ENCODE measurements at places on chromosomes 6 and 20. TPM values are rescaled to one million over a fixed set of nuclear protein-coding genes. Genes with fewer than 3 reads are reported as not detected.

TINAG gene
- total RNA-seq = not detected

HLA-DQA1 gene
- not detected for total RNA-seq

PDE10A gene
- 11.5 TPM for total RNA-seq

SNAI1 gene
- 26.4 TPM for total RNA-seq

GGTLC1 gene
- not detected for total RNA-seq

- peak overlapping the region; percentile 83 for H3K4me3 ChIP-seq
- peaks cover 42% of the 10 kb centered on the region for H3K36me3 ChIP-seq
Observed at GRCh38 chr6:33439956-33440648, 14.3 kb upstream of the ZBTB9 start.

DNA sequence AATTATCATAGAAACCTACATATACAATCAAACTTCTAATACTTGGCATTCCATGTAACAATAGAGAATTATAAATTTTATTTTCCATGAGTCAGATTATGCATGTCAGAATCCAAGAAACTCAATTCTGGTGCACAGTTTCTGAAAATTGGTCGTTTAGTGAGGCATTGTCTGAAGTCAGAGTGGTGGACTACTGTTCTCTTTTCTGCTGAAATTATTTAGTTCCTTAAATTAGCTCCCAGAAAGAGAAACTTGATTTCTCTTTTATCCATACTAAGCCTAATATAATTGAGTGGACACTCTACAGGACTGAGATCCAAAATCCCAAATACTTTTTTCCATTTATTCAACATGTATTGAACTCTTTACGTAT, 265.5 kb downstream of the ALDH8A1 start:
- H3K36me3 ChIP-seq = no peaks in the 10 kb centered on the region
- no peak for DNase-seq
- no peak overlapping the region for H3K27ac ChIP-seq
- H3K4me3 ChIP-seq = no peak overlapping the region
- H3K4me1 ChIP-seq = no peaks in the 10 kb centered on the region

DNA sequence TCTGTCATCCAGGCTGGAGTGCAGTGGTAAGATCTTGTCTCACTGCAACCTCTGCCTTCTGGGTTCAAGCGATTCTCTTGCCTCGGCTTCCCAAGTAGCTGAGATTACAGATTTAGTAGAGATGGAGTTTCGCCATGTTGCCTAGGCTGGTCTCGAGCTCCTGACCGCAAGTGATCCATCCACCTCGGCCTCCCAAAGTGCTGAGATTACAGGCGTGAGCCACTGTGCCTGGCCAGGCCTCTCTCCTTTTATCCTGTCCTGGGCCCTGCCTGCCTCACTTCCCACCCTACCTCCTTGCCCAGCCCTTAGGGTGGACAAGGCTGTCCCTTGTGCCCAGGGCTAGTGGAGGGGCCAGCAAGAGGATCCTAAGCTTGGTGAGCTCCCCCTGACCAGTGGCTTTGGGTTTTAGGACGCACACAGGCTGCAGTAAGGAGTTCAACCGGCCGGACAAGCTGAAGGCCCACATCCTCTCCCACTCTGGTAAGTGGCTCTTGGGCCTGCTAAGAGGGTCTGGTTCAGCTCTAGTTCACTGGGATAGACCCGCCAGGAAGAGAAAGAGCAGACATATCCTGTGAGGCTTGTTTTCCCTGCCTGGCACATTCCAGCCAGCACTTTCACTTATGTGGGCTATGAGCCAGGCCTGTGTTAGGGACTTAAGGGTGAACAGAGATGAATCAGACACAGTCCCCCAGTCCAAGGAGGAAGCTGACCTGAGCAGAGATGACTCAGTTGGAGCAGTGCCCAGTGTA, 21.9 kb upstream of the CHMP4B start:
- H3K4me1 ChIP-seq = peaks cover 39% of the 10 kb centered on the region
- no peak overlapping the region for H3K4me3 ChIP-seq
- peaks cover 5% of the 10 kb centered on the region for H3K36me3 ChIP-seq
- DNase-seq = peak; percentile 45
- peak overlapping the region; percentile 24 for H3K27ac ChIP-seq
- H3K27me3 ChIP-seq = no peaks in the 10 kb centered on the region

GRCh38 chr6:43478008-43478372, 620 bp downstream of the TJAP1 start:
- H3K4me3 ChIP-seq = peak overlapping the region; percentile 90
- DNase-seq = no peak
- H3K4me1 ChIP-seq = peaks cover 21% of the 10 kb centered on the region
- peak overlapping the region; percentile 65 for H3K27ac ChIP-seq

- H3K4me1 ChIP-seq = no peaks in the 10 kb centered on the region
- H3K27ac ChIP-seq = no peak overlapping the region
- no peaks in the 10 kb centered on the region for H3K36me3 ChIP-seq
- H3K4me3 ChIP-seq = no peak overlapping the region
- no peaks in the 10 kb centered on the region for H3K27me3 ChIP-seq
Observed at GRCh38 chr6:156645097-156645496, 132.1 kb upstream of the ARID1B start.

GRCh38 chr6:104227508-104227907, 632.2 kb downstream of the HACE1 start:
- DNase-seq = no peak
- no peak overlapping the region for H3K27ac ChIP-seq
- peaks cover 3% of the 10 kb centered on the region for H3K27me3 ChIP-seq
- no peak overlapping the region for H3K4me3 ChIP-seq
- peaks cover 6% of the 10 kb centered on the region for H3K4me1 ChIP-seq

GRCh38 chr20:51513545-51513944, 29.0 kb downstream of the NFATC2 start:
- H3K27me3 ChIP-seq = peaks cover 5% of the 10 kb centered on the region
- no peaks in the 10 kb centered on the region for H3K4me1 ChIP-seq
- DNase-seq = no peak
- no peak overlapping the region for H3K27ac ChIP-seq

GRCh38 chr20:47493175-47493962, 8.3 kb upstream of the NCOA3 start:
- H3K4me3 ChIP-seq = no peak overlapping the region
- no peak overlapping the region for H3K27ac ChIP-seq
- DNase-seq = no peak
- peaks cover 4% of the 10 kb centered on the region for H3K4me1 ChIP-seq

- no peaks in the 10 kb centered on the region for H3K36me3 ChIP-seq
- no peaks in the 10 kb centered on the region for H3K4me1 ChIP-seq
- H3K27me3 ChIP-seq = no peaks in the 10 kb centered on the region
- H3K4me3 ChIP-seq = no peak overlapping the region
- no peak overlapping the region for H3K27ac ChIP-seq
Observed at GRCh38 chr6:134764741-134765140, 185.2 kb downstream of the ALDH8A1 start.

GRCh38 chr6:76876922-76877553, 586.3 kb downstream of the HTR1B start:
- H3K4me3 ChIP-seq = peak overlapping the region; percentile 91
- peaks cover 2% of the 10 kb centered on the region for H3K27me3 ChIP-seq
- H3K27ac ChIP-seq = no peak overlapping the region
- peak; percentile 68 for DNase-seq
- peaks cover 9% of the 10 kb centered on the region for H3K36me3 ChIP-seq

GRCh38 chr20:53116733-53117132, 144.6 kb downstream of the TSHZ2 start:
- H3K4me3 ChIP-seq = no peak overlapping the region
- H3K27ac ChIP-seq = no peak overlapping the region

- peaks cover 8% of the 10 kb centered on the region for H3K4me1 ChIP-seq
- DNase-seq = no peak
- H3K4me3 ChIP-seq = no peak overlapping the region
- H3K27ac ChIP-seq = no peak overlapping the region
- peaks cover 4% of the 10 kb centered on the region for H3K27me3 ChIP-seq
Observed at GRCh38 chr20:44532981-44533331, 11.1 kb upstream of the SERINC3 start.

GRCh38 chr6:37862992-37863391, 43.5 kb downstream of the ZFAND3 start:
- H3K36me3 ChIP-seq = no peaks in the 10 kb centered on the region
- H3K27me3 ChIP-seq = no peaks in the 10 kb centered on the region
- no peak for DNase-seq
- H3K4me3 ChIP-seq = no peak overlapping the region
- H3K4me1 ChIP-seq = peaks cover 3% of the 10 kb centered on the region
- H3K27ac ChIP-seq = no peak overlapping the region

GRCh38 chr6:10540073-10540746, 19.1 kb downstream of the GCNT2 start:
- no peak for DNase-seq
- no peak overlapping the region for H3K4me3 ChIP-seq
- H3K36me3 ChIP-seq = no peaks in the 10 kb centered on the region
- no peak overlapping the region for H3K27ac ChIP-seq
